ENCODE measurements at places on chromosomes 16 and 17.

- no peak for DNase-seq
Observed at GRCh38 chr16:82091241-82091640, 56.2 kb downstream of the HSD17B2 start.

- DNase-seq = no peak
Observed at GRCh38 chr16:54633943-54634362, 296.7 kb upstream of the IRX5 start.

GRCh38 chr16:89484041-89484501, 6.3 kb downstream of the ANKRD11 start:
- DNase-seq = no peak

DNA sequence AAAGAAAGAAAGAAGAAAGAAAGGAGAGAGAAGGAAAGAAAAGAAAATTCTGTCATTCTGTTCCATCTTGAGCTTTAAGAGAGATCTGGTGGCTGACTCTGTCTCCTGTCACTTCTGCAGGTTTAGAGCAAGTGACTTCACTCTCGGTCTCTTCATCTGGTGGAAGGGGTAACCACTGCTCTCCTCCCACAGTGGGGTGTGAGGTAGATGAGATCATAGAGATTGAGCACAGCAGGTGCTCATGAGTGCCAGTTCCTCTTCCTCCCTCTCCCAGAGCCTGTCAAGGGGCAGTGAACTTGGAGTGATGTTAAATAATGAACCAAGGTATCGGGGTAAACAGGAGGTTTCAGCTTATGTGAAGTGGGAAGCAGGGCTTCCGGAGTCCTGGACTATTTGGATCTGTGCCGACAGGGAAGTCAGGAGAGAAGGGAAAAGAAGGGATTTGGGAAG, 47.7 kb downstream of the BEAN1 start:
- no peak for DNase-seq

DNA sequence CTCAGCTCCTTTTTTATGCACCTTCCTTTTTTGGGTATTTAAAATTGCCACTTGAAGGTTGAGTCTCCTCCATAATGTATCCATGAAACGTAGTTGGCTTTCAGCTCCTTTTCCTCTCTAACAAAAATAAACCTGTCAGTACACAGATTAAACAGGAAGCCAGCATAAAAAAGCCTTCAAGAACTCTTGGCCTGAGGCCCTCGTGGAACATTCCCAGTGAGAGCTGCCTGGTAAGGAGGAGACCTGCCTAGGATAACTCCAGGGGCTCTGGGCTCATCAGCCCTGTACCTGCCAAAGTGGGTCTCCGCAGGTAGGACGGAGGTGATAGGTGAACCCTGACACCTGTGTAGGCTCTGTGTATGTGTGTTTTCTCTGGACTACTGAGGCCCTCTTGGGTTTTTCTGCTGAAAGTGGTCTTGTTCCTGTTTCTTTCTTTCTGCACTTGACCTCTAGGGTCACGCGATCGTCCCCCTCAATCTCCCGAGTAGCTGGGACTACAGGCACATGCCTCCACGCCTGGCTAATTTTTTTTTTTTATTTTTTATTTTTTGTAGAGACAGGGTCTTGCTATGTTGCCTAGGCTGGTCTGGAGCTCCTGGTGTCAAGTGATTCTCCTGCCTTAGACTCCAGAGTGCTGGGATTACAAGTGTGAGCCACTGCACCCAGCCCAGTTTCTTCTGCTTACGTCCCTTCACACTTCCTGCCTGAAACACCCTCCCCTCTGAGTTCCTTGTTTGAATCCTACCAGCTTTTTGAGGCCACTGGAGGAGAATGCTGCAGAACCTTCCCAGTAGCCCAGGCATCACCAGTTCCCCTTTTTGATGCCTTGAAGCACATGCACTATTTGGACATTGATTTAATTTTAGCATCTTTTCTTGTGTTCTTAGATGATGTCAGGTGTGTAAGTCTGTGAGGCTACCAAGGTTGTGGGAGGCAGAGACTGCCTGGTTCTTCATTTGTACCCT, 9.8 kb downstream of the PGS1 start:
- no peak for DNase-seq

- no peak for DNase-seq
Observed at GRCh38 chr16:22933173-22933572, 119.2 kb downstream of the HS3ST2 start.

DNA sequence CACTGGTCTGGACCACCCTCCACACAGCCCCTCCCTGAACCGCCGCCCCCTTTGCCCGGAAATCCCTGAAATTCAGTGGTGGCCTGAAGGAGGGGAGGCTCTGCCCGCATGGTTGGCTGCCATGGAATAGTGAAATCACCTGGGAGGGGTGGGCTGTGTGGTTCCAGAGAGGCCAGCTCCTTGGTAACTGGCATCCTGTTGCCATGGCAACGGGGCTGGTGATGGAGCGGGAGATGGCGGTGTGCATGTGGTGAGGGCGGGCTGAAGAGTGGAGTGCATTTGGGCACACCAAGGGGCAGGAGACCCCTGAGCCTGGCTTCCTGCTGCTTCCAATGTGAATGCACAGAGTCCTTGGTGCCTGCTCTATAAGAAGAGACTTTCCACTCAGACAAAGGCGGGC, 2.4 kb downstream of the EFNB3 start:
- DNase-seq = no peak

DNA sequence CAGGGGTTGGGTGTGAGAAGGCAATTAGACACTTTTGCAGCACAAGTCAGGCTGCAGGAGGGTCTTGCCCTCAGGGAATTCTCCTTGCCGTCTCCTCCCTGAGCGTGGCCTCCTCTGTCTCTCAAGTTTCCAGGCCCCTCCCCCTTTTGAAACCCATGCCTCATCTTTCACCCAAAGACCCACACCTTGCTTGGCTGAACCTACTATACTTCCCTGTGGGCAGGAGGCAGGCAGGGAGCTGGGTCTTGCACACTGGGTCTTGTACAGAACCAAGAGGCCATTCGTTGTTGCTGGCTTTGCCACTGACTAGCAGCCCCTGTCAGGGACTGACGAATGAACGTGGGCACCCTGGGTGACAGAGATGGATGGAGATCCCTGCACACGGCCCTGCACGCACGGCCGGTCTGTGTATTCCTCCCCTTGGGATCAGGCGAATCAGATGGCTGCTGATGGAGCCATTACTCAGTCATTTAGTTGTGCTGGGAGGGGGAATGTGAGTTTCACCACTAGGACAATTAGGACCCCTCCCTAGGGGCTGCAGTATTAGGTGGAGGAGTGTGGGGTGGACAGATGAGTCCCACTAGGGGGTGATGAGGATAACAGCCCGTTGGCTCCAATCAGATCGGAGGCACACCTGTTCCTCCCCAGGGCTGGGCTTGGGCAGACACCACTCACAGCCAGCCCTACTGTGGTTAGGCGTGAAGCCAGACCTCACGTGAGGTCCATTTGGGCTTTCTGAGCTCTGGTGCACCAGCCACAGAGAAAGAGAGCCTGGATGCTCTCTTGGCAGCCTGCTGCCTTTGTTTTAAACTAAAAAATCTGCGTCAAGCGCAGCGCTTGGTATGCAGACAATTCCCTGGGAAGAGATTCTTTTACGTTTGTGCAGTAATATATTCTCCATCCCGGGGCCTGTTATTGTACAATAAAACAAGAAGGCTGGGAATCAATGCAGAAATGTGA, 167.7 kb upstream of the WSCD1 start:
- no peak for DNase-seq

DNA sequence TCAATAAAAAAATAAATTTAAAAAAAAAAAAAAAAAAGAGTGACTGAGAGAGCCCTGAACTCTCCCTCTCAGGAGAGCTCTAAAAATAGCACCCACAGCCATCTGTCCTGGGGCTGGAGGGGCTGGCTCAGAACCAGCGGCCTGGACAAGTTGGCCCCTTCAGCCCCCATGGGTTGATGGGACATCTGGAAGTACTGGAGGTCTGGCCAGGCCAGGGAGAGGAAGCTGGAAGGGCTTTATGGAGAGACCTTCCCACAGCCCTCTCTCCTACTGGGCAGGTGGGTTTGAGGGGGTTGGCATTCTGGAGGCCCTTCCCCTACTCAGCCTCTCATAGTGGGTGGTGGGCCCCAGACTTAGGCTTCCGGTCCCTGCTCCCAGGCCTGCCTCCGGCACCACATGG, 93.7 kb upstream of the TMEM97 start:
- no peak for DNase-seq
